ENCODE measurements at places on chromosomes 11 and 22. TPM values are rescaled to one million over a fixed set of nuclear protein-coding genes. Genes with fewer than 3 reads are reported as not detected.

SLC5A12 gene
- total RNA-seq = 0.14 TPM

DNA sequence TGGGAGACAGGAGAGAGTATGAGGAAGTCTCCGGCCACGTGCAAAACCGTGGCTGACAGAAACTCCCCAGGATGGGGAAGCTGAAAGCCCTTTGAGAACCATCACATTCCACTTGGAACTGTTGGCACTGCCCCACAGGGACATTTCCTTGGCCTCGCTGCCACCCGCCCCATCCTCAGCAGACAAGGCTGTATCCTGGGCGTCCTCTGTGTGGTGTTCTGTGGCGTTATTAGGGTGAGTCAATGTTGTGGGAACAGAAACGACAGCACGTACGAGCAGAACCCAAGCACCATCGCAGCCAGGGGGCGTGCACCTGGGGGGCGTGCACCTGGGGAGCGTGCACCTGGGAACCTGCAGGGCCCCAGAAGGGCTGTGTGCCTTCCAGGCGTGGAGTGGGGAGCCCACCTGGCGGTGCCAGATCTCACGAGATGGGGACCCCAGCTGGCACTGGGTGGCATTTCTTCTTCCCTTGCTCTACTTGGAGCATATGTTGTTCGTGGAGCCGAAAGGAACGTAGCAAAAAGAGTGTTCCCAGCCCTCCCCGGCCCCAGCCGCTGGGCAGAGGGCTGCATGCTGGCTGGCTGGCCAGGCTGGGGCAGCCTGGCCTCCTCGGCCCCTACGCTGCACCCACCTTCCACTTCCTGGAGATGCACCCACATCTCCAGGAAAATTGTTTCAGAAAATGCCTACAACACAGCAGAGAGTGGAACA is 35.4 kb downstream of the NFAM1 start:
- DNase-seq = no peak

ZDHHC13 gene
- total RNA-seq = 10.9 TPM

LRRC51 gene
- 10.2 TPM for total RNA-seq

GRCh38 chr22:41608386-41608785 is 12.5 kb downstream of the DESI1 start:
- no peak for DNase-seq

NRGN gene
- 0.62 TPM for total RNA-seq

- DNase-seq = no peak
Measured at GRCh38 chr11:106888386-106888785, 129.9 kb downstream of the GUCY1A2 start.

GRCh38 chr11:12927886-12928285 is 81.2 kb upstream of the RASSF10 start:
- DNase-seq = no peak

ROBO4 gene
- 29.7 TPM for total RNA-seq

GRCh38 chr22:19770349-19771220 is 10.0 kb downstream of the TBX1 start:
- DNase-seq = no peak

- no peak for DNase-seq
Measured at GRCh38 chr22:44314425-44315067, 1.8 kb upstream of the SHISAL1 start.

DNA sequence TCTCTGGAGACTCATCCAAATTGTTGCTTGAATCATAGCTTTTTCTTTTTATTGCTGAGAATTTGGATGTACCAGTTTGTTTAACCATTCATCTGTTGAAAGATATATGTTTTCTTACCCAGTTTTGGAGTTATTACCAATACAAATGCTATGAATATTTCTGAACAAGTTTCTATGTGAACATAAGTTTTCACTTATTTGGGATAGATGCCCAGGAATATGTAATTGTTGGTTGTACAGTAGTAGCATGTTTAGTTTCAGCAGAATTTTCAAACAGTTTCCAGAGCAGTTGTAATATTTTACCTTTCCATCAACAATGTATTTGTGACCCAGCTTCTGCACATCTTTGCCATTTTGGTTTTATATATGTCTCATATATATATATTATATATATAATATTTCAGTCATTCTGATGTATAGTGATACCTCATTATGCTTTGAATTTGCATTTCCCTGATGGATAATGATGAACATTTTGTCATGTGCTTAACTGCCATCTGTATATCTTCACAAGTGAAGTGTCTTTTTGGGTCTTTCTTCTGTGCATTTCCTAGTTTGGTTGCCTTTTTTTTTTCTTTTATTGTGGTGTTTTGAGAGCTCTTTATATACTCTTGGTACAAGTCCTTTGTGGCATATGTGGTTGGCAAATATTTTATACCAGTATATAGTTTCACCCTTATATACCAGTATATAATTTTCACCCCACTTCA is 118.8 kb downstream of the LUZP2 start:
- DNase-seq = no peak

CCDC87 gene
- total RNA-seq = not detected

- peak; percentile 78 for DNase-seq
Measured at GRCh38 chr11:61917334-61918109, at the start of gene RAB3IL1. Gene RAB3IL1 (minus strand): TSS chr11:61917566. CDS start chr11:61917367, 199 bp downstream.

DNA sequence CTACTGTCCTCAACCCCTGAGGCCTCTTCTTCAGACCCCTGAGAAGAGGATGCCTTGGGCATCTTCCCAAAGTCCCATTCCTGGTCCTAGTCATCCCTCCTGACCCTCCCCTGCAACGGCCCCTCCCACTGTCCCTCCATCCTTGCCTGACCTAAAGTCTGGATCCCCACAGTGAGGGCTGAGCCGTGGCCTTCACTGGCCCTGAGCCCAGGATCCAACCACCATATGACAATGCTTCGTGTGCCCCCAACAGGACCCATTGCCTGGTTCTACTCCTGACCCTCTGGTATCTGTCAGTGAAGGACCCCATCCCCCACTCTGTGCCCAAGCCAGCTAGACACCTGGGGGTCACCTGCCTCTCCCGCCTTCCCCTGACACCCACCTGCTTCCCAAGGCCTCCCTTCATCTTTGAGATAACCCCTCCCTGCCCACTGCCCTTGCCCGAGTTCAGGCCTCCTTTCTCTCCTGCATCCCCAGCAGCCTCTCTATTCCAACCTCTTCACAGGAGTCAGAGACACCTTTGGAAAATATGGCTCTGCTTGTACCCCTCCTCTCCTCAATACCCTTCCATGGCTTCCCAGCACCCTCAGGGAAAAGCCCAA is 48.0 kb downstream of the LRRC32 start:
- DNase-seq = no peak

SYT7 gene
- 2.1 TPM for total RNA-seq

RAPSN gene
- not detected for total RNA-seq

THAP12 gene
- total RNA-seq = 12.0 TPM

PHLDB1 gene
- 517 TPM for total RNA-seq

GRCh38 chr22:50483977-50484853 is 2.4 kb upstream of the MIOX start:
- no peak for DNase-seq

OR5A1 gene
- total RNA-seq = not detected

OR52N4 gene
- 1.9 TPM for total RNA-seq

GRCh38 chr11:107929611-107930200 is 1.5 kb downstream of the RAB39A start:
- DNase-seq = no peak

GRCh38 chr22:50600538-50600937 is at the start of gene MAPK8IP2:
Gene MAPK8IP2 (plus strand): TSS chr22:50600793. CDS start chr22:50600819, 26 bp downstream.
- no peak for DNase-seq

DNA sequence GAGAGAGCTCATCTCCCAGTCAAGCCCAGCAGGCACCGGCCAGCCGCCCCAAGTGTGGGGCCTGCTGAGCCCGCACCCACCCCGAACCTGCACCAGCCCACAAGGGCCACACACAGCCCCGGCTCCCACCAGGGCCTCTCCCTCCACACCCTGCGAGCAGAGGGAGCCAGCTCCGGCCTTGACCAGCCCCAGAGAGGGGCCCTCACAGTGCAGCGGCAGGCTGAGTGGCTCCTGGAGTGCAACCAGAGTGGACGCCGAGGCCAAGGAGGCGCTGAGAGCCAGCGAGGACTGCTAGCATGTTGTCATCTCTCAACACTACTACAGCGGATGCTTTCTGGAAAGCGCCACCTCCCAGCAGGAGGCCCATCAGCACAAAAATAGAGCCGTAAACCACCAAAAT is 10.9 kb downstream of the DEFB108B start:
- no peak for DNase-seq

HBG2 gene
- total RNA-seq = 1,050 TPM

DNA sequence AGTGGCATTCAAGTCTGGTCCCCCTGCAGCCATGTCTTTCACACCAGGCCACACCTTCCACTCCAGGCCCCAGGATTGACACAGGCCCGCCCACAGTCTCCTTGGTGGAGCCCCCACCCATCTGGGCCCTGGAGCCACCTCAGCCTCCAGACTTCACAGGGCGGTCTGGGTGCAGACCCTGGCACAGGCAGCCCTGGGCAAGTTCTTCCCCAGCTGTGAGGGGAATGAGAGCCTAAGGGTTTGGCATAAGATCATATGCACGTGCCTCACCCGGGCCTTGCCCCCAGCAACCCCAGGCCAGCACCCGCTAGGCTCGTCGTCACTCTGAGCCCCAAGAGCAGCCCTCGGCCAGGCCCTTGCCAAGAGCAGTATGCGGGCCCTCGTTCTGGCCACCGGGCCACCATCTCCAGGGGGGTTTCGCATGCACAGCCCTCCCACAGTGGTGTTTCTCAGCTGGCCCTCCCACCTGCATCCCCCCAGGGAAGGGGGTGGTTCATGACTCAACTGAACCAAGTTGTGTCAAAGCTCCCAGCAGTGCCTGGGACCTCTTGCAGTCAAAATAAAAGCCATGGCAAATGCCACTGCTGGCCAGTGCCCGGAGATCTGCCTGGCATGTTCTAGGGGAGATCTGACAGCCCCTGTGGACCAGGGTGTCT is 70.4 kb upstream of the KCNQ1OT1 start:
- no peak for DNase-seq

DNA sequence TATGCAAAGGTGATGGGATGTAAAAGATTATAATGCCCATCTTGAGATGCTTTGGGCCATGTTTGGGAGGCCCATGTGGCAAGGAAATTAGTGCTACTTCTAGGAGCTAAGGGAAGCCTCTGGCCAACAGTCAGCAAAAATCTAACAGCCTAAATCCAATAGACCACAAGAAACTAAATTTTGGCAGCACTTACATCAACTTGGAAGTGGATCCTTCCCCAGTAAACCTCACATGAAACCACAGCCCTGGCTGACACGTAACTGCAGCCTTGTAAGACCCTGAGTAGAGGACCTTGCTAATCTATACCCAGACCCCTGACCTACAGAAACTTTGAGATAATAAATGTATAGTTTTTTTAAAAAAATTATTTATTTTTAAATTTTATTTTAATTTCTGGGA is 13.1 kb upstream of the GRK3 start:
- DNase-seq = no peak

DNA sequence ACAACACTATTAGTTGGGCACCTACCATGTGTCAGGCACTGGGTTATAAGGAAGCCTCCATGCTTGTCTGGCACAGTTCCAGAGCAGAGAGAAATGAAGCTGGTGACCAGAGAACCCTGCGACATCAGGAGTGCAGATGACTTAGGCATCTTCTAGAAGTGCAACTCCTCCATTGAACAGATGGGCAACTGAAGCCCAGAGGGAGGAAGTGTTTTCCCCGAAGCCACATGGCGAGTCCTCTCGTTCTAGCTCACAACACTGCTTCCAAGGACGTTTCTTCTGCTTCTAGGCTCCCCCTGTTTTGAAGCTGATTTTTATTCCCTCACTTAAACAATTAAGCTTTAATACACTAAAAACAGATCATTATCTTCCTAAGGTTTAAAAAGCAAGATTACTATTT is 109.8 kb upstream of the SYT13 start:
- no peak for DNase-seq

DNA sequence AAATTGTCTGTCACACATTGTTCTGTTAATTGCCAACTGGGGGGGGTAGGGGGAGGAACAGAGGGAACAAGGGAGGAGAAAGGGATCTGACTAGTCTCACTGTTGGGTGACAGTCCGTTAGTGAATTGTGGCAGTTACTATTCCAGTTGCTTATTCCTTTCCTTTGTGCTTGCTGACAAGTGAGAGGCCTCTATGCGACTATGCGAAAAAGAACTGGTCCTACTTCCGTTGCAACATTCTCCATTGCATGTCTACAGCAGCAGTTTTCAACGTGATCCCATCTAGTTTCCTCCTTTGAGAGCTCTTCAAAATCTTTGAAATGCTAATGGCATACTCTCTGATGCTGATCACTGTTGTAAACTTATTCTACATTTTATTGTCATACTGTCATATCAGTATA is 672.2 kb downstream of the LRRC4C start:
- no peak for DNase-seq

GRCh38 chr11:102753267-102753666 is 27.2 kb downstream of the MMP10 start:
- no peak for DNase-seq

DNA sequence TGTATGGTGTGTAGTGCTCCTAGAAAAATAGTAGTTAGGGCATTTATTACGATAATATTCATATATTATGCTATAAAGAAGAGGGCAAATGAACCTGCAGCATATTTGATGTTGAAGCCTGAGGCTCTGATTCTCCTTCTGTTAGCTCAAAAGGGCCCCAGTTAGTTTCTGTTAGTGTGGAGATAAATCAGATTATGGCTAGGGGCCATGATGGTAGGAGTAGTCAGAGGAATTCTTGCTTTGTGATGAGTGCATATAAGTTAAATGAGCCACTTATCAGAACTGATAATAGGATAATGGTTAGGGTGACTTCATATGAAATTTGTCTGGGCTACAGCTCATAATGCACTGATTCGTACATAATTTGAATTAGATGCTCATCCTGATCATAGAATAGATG is 298.4 kb downstream of the DYNC2H1 start:
- no peak for DNase-seq

DNA sequence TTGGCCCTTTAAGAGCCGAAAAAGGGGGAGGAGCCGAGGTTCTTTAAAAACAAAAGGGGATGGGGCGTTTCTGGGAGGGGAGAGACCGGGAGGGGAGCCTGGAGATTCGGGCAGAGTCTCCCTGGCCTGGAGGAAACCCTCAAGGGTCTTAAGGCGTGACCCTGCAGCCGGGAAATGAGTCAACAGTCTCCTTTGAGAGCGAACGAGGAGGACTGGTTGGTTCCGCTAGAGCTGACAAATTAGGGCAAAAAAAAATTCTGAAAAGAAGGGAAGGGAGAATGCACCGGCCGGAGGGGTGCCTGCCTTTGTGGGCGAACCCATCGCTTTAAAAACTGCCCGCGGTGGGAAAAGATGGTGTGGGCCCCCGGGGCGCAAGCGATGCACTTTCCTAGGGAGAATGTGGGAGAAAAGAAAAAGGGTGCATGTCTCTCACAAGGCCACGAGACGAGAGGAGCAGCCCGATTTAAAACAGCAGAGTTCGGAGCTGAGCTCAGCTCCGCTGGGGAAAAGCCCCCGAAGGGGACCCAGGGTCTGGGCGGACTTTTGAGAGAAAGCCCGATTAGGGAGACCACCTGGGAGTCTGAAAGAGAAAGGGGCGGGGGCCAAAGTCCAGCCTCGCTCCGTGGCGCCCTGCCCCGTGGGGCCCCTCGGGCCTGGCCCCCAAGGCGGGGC is 874 bp downstream of the ZFTA start:
- DNase-seq = peak; percentile 85

- DNase-seq = no peak
Measured at GRCh38 chr11:26493616-26494015, 78.4 kb downstream of the MUC15 start.

UBQLNL gene
- 2.6 TPM for total RNA-seq

POU2AF2 gene
- not detected for total RNA-seq

PTGDR2 gene
- not detected for total RNA-seq

- DNase-seq = no peak
Measured at GRCh38 chr11:37352485-37352884, 754.4 kb upstream of the RAG2 start.
